ENCODE measurements at places on chromosomes 5 and 9.
A peak's percentile ranks its signal among the peaks of the same experiment; 100 is the strongest.

- DNase-seq: no peak
Measured at GRCh38 chr5:1065143-1065750, 46.6 kb downstream of the SLC12A7 start.

DNA sequence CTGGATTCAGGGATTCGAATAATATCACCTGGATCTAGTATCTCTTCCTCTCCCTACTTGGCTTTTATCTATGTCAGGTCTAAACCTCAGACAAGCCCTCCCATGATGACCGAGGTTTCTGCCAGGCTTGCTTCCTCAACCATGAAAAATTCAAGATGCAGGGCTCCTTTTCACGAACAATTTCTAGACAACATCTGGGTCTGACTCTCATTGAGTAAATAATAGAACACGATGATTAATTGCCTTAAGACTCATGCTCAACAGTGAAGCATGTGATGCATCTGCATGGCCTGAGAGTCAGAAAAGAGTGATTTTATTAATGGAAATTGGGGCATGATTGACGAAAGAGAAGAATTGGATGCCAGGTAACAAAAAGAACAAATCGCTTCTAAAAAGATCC lies 277.2 kb upstream of the ZNF608 start:
- DNase-seq: no peak

- DNase-seq: no peak
Measured at GRCh38 chr5:127601601-127602000, 47.3 kb upstream of the CTXN3 start.

- no peak for DNase-seq
Measured at GRCh38 chr5:143031781-143032580, 261.8 kb downstream of the ARHGAP26 start.

DNA sequence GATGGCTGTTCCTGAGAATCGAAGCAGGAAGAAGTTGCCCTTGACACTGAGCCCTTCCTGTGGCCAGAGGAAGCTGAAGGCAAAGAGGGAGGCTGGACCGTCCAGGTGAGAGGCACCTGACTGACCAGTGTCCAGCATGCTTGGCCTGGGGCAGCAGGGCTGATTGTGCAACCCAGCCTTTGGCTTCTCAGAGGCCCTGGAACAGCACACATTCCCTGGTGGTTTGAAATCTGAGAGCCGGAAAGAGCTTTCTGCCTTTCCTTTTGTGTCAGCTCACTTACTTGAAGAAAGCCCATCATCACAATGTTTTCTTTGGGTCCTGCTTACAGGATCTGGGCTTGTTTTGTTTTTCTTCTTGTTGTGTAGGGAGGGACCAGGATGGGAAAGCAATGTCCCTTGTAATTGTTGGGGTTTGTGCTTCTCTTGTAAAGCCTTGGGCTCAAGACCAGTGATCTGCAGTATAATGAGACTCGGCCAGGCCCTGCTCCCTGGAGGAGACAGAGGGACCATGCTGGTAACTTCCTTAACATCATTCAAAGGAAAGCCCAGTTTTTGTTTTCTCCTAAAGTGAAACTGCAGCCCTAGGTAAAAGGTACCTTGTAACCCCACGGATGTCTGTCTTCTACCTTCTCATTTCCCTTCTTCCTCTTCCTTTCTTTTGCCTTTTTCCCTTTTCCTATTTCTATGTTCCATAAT lies 213.7 kb downstream of the NXNL2 start:
- DNase-seq: peak; percentile 32

DNA sequence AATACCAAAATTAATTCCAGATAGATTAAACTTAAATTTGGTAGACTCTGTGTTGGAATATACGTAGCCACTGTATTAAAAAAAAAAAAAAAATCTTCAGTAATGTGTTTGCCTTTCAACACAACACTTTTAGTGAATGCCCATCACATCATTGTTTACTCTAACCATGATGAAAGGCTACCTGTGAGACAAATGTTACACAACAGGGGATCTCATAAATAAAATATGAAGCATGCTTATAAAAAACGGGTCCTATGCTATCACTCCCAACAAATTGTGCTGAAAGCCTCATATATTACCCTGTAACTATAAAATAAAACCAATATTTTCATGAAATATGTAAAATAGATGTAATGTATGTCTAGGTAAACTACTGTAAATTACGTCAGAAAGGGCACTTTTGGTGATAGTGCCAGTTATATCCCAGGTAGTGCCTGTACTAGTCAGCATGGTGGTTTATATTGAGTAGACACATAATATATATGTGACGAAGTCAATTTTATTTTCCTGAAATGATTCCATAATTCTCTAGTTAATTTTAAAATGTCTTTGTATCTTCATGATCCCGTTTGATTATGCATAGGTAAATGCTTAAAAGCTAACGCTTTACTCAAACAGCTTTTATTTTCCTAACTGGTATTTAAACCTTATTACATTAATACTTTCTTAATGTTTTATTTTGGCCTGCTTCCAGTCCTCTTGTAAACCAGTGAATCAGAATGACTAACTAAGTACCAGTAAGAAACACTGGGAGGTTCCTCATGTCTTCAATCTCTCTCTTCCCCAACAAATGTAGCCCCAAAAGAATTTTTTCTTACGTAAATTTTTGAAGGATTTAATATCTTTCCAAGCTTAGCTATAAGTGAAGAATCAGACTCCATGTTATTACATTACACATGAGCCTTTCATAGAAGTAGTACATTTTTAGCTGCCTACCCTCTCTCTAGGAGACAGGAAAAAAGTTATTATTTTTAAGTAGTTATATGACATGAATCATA lies 420.3 kb downstream of the GABRG2 start:
- DNase-seq: no peak

GRCh38 chr9:133460405-133461175 lies 812 bp downstream of the CACFD1 start:
- no peak for DNase-seq

- peak; percentile 61 for DNase-seq
Measured at GRCh38 chr9:111926421-111926875, 29.8 kb downstream of the UGCG start.

DNA sequence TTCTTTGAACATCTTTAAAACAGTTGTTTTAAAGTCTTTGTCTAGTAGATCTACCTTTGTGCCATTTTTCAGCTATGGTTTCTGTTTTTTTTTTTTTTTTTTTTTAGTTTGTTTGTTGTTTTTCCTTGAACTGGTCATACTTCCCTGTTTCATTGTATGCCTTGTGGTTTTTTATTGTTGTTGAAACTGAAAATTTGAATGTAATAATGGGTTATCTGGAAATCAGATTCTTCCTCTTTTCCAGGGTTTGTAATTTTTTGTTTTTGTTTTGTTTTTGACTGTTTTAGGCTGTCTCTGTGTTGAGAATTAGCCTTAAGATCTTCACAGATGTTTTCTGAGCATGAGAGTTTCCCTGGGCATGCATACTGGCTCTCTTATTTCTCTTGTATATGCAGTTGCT lies 269.6 kb upstream of the DAP start:
- no peak for DNase-seq

DNA sequence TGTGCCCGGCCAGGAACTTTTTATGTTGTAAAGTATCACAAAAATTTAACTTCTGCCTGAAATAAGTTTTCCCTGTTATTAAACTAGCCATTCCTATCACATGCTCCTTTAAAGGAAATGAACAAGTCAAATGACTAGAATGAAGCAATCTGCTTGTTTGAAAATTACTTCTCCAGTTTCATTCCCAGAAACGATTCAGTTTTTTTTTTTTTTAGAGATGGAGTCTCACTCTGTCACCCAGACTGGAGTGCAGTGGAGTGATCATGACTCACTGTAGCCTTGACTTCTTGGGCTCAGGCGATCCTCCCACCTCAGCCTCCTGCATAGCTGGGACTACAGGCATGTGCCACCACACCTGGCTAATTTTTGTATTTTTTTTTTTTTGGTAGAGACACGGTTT lies 13.3 kb upstream of the GNG10 start:
- DNase-seq: peak; percentile 49

- DNase-seq: peak; percentile 84
Measured at GRCh38 chr5:157516626-157517325, 56.8 kb downstream of the NIPAL4 start.

GRCh38 chr5:29548262-29548661 lies 1645.2 kb upstream of the CDH6 start:
- DNase-seq: no peak

- no peak for DNase-seq
Measured at GRCh38 chr5:101796427-101796826, 499.7 kb downstream of the SLCO4C1 start.

- no peak for DNase-seq
Measured at GRCh38 chr9:26034786-26035185, 356.5 kb upstream of the TUSC1 start.

- DNase-seq: no peak
Measured at GRCh38 chr9:1055166-1055565, 5.0 kb downstream of the DMRT2 start.

DNA sequence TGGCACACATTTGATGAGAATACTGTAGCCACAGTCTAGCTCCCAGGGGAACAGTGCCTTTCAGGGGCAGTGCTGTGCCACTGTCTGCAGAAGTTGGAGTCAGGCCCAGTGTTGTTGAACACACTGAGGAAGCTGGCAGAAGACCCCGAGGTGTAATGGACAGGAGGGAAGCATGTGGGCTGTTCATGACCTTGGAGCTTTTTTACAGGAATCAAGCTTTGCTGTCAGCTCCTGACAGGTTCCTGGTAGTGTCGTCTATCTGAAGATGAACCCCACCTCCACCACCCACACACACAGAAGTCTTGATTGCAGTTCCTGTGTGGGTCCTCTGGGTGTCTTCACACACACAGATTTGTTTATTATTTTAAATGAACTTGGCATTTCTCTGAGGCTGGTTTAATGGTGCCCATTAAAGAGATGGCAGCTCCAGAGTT lies 40.3 kb upstream of the TNFAIP8 start:
- DNase-seq: no peak

- no peak for DNase-seq
Measured at GRCh38 chr9:114898741-114899140, 31.6 kb downstream of the TNFSF8 start.

DNA sequence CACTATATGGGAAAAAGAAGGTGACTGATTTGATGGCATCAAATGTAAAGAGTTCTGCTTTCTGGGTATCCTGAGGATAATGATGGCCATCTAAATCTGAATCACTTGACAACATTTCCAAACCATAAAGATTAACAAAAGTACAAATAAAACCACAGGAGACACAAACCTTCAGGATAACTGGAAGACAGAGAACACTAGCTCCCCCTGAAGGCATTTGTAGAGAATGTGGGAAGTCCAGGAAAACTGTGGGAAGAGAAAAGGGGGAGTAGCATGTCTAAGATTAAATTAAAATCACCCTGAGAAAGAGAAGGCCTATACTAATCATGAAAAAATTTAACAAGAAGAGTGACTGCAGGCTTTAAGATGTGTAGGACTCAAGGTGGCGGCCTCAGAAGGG lies 116.2 kb downstream of the PRELID2 start:
- peak; percentile 29 for DNase-seq

GRCh38 chr5:158458086-158458485 lies 599.1 kb upstream of the CLINT1 start:
- no peak for DNase-seq

DNA sequence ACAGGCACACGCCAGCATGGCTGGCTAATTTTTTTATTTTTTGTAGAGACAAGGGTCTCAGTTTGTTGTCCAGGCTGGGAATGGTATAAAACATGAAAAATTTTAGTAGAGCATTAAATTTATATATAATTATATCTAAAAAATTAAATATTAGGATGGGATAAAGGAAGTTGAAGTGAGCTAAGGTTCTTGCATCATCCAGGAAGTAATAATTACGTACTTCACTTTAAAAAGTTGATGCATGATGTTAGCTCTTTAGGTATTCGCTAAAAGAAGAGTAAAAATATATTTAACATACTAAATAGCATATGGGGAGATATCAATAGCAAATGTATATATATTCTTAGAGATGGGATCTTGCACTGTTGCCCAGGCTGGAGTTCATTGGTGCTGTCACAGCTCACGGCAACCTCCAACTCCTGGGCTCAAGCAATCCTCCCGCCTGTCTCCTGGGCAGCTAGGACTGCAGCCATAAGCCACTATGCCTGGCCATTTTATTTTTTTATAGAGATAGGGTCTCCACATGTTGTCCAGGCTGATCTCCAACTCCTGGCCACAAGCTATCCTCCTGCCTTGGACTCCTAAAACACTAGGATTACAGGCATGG lies 12.3 kb downstream of the DCAF10 start:
- no peak for DNase-seq

DNA sequence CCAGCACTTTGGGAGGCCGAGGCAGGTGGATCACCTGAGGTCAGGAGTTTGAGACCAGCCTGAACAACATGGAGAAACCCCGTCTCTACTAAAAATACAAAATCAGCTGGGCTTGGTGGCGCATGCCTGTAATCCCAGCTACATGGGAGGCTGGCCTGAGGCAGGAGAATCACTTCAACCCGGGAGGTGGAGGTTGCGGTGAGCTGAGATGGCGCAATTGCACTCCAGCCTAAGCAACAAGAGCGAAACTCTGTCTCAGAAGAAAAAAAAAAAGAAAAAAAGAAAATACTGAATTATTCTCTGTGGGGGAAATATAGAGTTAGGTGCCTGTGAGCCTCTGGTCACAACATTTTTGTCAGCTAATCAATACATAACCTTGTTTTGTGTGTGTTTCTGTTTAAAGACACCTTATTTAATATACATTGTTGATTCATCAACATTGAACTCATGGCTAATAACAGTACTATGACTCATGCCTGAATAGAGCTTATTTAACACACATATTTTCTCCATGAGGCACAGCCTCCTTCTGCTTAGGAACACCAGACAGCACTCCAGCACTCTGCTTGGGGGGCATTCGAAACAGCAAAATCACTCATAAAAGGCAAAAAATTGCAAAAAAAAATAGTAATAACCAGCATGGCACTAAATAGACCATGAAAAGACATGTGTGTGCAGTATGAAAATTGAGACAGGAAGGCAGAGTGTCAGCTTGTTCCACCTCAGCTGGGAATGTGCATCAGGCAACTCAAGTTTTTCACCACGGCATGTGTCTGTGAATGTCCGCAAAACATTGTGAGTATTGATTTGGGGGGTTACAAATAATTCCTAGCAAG lies at the start of gene IL31RA:
IL31RA (plus strand) TSS at position 519 of the 836 bp plus-strand sequence; CDS start at position 733, 214 bp downstream.
- DNase-seq: peak; percentile 60

DNA sequence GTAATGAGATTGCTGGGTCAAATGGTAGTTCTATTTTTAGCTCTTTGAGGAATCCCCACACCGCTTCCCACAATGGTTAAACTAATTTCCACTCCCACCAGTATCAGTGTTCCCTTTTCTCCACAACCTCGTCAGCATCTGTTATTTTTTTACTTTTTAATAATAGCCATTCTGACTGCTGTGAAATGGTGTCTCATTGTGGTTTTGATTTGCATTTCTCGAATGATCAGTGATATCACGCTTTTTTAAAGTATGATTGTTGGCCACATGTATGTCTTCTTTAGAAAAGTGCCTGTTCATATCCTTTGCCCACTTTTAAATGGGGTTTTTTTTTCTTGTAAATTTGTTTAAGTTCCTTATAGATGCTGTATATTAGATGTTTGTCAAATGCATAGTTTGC lies 73.5 kb downstream of the MTAP start:
- no peak for DNase-seq

DNA sequence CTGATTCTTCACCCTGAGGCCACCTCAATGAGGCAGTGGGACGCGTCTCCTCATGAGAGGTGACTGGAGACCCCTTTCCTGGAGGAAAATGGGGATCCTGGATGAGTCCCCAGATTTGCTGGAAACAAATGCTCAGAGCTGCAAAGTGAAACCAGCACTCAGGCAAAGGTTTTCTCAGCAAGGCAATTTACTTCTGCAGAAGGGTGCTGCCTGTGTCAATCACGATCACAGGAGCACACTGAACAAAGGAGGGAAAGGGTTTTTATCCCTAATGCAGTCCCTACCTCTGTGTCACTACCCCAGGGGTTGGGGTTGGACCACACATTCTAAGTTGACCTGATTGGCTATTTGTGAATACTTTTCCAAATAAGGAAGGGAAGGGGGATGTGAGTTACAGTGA lies 69.9 kb upstream of the CDK20 start:
- no peak for DNase-seq
